ENCODE measurements at places on chromosomes 16 and 17.

DNA sequence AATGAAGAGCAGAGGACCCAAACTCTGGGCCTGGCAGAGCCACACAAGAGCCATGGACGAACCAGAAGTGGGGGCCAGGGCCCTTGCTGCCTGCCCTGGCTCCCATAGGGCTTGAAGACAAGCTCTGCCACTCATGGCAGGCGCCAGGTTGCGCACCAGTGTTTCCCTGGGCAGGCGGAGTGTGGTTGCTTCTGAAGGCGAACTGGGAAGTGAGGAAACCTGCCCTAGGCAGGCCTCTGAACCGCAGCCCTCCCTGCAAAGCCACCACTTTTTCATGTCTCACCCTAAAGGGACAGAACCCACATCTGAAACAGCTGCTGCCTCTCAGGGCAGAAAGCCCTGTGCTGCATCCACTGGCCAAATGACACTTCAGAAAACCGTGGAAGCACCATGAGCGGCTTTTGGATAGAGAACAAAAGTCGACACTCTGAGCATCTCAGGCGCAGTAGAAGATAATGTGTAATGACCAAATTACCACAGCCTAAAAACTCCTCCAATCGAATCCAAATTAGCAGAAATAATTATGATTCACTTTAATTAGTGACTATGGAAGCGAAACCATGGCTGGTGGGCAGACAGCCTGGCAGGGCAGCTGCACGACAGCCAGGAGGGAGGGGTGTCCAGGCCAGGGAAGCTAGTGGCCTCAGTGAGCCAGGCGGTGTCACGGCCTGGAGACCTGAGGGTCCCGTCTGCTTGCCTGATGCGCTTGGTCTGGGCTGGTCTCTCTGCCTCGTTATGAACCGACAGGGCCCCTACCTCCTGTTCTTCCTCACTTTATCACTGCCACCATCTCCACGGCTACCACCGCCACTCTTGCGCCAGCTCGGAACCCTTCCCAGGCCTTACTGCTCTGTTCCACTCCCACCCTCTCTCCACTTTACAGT lies 59.1 kb downstream of the PRMT7 start:
- DNase-seq = no peak

GRCh38 chr16:1225051-1225451 lies at the start of gene TPSG1:
TSS of gene TPSG1 (minus strand) at chr16:1225268. CDS start at chr16:1225252, 16 bp downstream.
- no peak for DNase-seq

- DNase-seq = no peak
These were observed 13.8 kb upstream of the CDR2 start for GRCh38 chr16:22388101-22388644.

GRCh38 chr17:32917842-32918241 lies 10.1 kb upstream of the TMEM98 start:
- DNase-seq = no peak

GRCh38 chr16:18048853-18049546 lies 287.5 kb downstream of the NPIPA8 start:
- no peak for DNase-seq

GRCh38 chr16:82682767-82683166 lies 56.0 kb downstream of the CDH13 start:
- DNase-seq = no peak

DNA sequence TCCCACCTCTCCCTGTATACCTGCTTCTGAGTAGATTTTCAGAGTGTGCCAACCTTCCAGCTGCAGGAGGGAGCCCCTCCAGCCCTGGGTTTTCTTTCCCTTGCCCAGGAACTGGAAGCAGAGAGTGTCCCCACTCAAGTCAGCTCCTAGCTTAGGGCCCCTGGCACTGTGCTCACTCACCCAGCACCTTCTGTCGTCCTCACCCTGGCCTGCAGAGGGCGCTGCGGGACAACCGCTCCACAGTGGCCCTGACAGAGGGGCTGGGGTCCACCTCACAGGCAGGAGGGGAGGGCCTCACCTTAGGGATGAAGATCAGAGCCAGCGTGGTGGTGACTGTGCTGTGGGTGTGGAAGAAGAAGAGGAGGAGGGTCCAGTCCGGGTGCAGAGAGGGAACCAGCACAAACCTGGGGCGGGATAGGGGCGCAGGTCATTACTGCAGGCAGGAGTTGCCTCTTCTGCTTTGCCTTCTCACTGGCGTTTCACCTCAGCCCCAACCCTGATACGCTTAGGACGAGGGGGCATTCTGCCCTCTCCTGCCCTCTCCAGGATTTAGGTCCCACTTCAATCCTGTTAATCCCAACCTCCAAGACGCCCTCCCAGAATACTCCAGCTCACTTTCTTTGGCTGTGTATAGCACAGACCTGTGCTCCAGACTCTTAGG lies 10.0 kb downstream of the GPR179 start:
- DNase-seq = peak; percentile 32

GRCh38 chr16:29825145-29826044 lies 5.1 kb downstream of the MVP start:
- no peak for DNase-seq

- DNase-seq = no peak
These were observed 8.1 kb upstream of the OR2C1 start for GRCh38 chr16:3347586-3347985.

DNA sequence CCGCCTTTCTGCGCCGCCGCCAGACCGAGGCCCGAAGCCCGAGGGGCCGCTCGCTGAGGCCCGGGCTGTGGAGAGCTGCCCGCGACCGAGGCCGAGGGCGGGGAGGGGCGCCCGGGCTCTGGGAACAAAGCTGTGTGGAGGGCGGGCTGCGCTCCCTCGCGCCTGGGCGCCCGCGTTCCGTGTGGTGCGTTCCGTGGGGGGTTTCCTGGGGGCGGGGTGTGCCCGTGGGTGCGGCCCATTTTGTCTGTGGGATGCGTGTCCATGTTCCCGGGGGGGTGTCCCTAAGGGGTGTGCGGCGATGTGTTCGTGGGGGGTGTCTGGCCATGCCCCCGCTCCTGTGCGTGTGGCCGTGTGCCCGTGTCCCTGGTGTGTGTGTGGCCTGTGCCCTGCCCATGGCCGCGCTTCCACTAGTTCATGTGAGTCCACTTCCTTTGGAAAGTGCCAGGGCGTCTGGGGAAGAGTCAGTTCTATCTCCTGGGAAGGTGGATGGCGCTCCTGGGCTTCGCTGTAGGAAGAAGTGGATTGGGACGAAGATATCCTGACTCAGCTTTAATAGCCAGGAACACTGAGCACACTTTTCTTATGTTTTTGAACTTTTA lies 520 bp downstream of the JPT2 start:
- no peak for DNase-seq

- no peak for DNase-seq
These were observed 98.9 kb upstream of the DYNLRB2 start for GRCh38 chr16:80441935-80442334.

DNA sequence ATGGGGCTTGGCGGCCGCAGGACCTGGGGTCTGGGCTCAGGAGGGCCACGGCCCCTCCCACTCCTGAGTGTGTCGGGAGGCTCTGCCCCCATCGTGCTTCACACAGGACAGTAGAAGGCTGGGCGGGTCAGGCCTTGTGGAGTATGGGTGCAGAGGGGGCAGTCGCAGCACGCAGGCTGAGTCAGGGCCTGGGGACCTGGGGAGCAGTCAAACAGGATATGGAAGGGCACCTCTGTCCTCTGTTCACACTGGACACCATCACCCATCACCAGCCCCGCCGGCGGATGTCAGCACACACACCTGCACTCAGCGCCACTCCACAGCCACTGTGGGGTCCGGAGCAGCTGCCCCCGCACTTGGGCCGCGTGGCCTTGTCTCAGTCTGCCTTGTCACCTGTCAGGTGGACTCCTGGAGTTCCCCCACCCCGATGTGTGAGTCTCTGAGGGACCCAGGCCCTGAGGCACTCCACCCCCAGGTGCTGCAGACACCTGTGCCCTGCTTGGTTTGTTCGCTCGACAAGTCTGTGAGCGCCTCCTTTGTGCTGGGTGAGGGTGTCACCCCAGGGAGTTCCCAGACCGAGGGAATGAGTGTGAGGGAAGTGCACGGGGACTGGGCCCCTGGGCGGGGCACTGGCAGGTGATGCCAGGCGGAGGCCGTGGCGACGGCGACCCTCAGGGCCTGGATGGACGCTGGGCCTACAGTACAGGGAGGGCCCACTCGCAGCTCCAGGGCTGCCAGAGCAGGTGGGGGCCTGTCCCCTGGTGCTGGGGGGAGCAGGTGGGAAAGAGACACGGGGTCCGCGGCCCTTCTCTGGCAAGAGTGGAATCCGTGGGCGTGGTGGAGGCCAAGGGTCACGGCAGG lies 31.7 kb downstream of the ZFPM1 start:
- DNase-seq = no peak

DNA sequence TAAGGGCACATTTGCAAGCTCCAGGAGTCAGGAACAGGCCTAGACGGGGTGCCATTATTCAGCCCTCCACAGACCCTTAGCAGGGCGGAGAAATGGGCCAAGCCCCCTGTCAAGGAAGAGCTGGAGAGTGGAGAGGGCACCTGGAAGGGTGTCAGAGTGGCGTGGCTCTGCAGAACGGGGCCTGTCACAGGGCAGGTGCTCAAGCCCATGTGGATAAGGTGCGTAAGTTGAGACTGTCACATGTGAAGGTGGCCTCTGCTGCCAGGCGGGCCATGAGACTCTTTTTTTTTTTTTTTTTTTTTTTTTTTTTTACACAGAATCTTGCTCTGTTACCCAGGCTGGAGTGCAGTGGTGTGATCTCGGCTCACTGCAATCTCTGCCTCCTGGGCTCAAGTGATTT lies 12.0 kb upstream of the CRISPLD2 start:
- no peak for DNase-seq

GRCh38 chr17:32305049-32305448 lies 36.9 kb downstream of the C17orf75 start:
- DNase-seq = no peak

GRCh38 chr17:50060951-50061712 lies 5.2 kb downstream of the ITGA3 start:
- no peak for DNase-seq

- no peak for DNase-seq
These were observed 11.4 kb downstream of the MYH4 start for GRCh38 chr17:10457952-10458351.

- DNase-seq = no peak
These were observed 55.2 kb upstream of the MRTFB start for GRCh38 chr16:14015948-14016347.

DNA sequence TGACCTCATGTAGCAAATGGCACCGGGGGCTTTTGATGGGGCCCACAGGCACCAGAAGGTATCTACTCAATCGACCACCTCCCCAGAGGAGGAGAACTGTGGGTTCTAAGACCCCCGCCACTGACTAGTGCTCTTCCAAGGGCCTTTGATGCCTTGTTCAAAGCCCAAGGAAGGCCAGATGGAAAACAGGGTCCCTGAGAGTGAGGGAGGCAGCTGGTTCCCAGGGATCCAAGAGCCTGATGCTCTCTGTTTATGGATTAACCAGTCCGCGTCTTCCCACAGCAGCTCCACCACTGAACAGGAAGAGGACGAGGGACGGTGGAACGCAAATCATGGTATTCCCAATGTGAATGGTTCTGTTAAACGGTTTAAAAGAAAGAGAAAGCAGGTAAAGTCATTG lies 7.6 kb downstream of the PHB1 start:
- no peak for DNase-seq

DNA sequence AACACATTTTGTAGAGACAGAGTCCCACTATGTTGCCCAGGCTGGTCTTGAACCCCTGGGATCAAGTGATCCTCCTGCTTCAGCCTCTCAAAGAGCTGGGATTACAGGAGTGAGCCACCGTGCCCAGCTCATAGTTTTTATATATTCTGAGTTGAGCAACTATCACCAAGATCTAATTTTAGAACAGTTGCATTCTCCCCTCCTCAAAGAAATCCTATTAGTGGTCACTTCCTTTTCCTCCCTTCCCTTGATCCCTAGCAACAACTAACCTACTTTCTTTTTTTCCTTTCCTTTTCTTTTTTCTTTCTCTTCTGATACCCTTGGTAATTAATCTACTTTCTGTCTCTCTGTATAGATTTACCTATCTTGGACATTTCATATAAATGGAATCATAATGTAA lies 61.5 kb upstream of the B4GALNT2 start:
- DNase-seq = no peak

DNA sequence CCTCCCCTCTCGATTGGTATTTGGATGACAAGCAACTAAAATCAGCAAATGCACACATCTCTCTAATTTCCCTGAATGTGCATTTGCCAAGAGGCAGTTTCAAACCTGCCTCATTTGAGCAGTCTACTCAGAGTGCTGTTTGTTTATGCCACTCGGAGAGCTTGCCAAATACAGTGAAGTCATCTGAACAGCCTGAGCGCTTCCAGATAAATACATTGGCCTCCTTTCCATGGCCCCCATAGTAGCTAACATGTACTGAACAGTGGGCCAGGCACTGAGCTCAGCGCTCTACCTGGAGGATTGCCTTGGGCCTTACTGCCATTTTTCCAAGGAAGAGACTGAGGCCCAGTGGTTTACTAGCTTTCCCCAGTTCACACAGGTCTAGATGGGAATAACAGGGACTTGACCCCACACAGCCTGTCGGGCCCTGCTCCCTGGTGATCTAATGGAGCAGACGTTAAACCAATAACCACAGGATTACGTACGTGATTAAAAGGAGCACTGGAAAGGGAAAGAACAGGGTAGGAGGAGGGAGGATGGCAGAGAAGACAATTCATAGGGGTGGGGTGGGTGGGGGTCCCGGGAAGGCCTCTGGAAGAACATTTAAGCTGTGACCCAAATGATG lies 18.7 kb upstream of the ANKRD40CL start:
- DNase-seq = peak; percentile 7

DNA sequence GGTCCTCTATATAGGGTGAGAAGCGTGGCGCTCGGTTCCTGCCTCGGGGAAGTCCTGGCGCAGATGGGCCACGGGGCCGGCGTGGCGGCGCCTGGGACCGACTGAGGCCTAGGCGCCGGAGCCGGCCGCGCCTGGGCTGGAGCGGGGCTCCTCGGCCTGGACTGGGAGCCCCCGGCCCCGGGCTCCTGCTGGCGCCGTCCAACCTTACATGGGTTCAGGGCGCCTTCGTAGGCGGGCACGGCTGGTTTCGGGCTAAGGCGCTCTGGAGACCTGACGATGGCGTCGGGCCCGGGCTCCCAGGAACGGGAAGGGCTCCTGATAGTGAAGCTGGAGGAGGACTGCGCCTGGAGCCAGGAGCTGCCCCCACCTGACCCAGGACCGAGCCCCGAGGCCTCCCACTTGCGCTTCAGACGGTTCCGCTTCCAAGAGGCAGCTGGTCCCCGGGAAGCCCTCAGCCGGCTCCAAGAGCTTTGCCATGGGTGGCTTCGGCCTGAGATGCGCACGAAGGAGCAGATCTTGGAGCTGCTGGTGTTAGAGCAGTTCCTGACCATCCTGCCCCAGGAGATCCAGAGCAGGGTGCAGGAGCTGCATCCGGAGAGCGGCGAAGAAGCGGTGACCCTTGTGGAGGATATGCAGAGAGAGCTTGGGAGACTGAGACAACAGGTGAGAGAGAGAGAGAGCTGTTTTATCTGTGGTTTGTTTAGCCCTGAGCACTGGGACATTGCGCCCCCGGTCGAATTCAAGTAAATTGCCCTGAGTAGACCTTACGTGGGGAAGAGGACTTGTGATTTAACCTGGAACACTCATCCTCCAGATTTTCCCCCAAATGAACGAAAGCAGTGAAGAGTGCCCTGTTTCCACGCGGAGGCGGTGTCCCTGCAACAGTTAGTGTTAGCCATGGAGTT lies 504 bp downstream of the ZNF263 start:
- DNase-seq = no peak

Measured in hypothalamus (tissue), 51 donors.